ENCODE measurements at places on chromosomes 3 and 15.

DNA sequence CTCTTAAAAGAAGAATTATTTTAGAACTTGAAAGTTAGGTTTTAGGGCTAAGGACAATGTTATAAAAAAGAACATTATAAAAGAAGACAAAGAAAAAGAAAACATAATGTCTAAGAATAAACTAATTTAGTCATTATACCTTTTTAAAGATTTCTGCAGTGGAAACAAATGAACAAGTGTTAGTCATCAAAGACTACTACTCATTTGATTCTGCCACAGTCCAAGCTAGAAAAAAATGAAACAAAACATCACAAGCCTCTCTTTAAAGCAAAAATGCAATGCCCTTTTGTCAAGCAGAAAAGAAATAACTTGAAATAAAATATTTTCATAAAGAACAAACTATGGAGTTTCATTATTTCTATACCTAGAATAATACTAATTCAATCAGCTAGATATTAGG is 102.0 kb downstream of the TBC1D5 start:
- DNase-seq, result peak; percentile 36

GRCh38 chr3:188697127-188697526 is 474.6 kb upstream of the TPRG1 start:
- DNase-seq, result no peak

DNA sequence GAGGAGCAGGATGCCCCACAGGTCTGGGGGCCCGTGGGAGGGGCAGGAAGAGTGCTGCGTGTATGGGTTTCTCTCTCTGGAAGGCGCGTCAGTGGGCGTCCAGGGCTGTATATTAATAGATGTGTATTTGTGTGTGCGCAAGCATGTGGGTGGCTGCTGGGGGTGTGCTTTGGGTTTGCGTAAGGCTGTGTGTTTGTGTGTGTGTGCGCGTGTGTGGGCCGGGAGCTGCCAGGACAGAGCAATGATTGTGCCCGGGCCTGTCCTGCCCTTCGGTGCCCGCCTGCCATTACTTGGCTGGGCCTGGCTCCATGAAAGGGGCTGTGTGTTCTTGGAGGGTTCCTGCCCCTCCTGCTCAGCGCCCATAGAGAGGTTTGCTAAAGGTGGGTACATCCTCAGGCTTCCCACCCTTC is 16.3 kb downstream of the CSPG4 start:
- DNase-seq, result no peak

- no peak for DNase-seq
Observed at GRCh38 chr3:169382309-169382708, 281.2 kb downstream of the MECOM start.

DNA sequence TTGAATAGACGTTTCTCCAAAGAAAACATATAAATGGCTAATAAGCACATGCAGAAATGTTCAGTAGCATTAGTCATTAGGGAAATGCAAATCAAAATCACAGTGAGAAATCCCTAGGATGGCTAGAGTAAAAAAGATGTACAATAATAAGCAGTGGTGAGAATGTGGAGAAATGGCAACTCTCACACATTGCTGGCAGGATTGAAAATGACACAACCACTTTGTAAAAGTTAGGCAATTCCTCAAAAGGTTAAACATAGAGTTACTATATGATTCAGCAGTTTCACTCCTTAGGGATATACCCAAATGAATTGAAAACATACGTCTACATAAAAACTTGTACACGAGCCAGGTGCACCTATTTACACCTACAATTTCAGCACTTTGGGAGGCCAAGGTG is 108.7 kb downstream of the ITPR1 start:
- peak; percentile 60 for DNase-seq

GRCh38 chr3:167102071-167102470 is 278.0 kb downstream of the ZBBX start:
- no peak for DNase-seq

DNA sequence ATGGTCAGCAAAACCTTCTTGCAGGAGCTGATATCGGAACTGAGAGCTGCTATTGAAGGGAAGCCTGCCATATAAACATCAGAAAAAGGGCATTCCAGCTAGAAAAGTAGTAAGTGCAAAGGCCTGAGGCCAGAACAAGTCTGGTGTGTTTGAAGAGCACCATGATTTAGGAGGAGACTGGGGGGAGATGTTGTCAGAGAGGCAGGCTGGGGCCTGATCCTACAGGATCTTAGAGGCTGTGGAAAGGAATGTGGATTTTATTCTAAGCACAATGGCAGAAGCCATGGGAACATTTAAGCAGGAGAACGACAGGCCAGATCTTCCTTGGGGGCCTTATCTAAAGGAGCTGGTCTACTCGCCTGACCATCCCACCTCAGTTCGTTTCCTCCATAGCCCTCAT is 5.1 kb upstream of the MUC13 start:
- no peak for DNase-seq

GRCh38 chr15:83850015-83850414 is 196.1 kb downstream of the ADAMTSL3 start:
- no peak for DNase-seq

DNA sequence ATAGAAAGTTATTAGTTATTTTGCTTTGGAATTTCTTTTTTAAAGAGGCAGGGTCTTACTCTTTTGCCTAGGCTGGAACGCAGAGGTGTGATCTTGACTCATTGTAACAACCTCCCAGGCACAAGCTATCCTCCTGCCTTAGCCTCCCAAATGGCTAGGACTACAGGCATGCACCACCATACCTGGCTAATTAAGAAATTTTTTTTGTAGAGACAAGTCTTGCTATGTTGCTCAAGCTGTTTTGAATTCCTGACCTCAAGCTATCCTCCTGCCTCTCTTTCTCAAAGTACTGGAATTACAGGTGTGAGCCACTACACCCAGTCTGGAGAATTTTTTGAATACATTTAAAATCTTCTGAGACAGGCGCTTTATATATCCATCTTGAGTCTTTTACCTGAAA is 49.5 kb downstream of the IQGAP1 start:
- no peak for DNase-seq

GRCh38 chr3:99167071-99167470 is 265.6 kb upstream of the DCBLD2 start:
- no peak for DNase-seq

GRCh38 chr3:184366619-184367289 is 5.2 kb downstream of the POLR2H start:
- no peak for DNase-seq

GRCh38 chr15:45606841-45607240 is 19.7 kb downstream of the BLOC1S6 start:
- no peak for DNase-seq

DNA sequence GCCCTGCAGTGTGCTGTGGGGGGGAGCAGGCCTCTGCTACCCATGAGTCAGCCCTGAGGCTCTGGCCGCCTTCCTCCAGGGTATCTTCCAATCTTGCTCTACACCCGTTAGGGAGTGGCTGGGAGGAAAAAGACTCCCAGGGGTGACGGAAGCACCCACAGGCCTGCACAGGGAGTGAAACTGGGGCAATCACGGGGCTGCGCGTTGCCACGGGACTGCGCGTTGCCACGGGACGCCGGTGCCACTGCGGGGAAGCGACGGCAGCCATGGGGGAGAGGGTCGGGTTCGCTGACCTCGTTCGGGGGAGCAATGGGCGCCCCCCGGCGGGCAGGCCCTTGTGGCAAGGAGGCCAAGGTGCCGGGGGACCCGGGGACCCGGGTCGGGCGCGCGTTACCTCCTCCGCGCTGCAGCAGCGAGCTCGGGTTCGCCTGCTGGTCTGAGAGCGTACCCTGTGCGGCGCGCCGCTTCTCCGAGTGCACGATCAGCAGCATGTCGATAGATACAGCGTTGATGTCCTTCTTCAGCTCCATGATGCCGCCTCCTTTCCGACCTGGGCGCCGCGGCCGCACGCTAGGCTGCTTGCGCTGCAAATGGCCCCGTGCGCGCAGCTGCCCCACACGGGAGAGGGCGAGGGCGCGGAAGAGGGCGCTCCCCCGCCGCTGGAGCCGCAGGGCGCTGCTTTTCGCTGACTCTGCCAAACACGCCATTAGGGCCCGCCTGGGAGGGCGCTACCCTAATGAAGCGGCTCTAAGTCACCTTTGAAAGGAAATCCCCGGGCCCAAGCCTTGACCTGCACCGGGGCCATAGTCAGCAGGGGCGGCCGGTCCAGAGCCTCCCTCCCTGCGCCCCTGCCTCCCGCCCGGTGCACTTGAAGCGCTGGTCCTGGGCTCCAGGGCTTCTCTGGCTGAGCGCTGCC is at the start of gene KY:
Gene KY (minus strand): TSS at position 592 of the 916 bp plus-strand sequence. CDS start 62 bp downstream, at position 530.
- DNase-seq, result peak; percentile 21

DNA sequence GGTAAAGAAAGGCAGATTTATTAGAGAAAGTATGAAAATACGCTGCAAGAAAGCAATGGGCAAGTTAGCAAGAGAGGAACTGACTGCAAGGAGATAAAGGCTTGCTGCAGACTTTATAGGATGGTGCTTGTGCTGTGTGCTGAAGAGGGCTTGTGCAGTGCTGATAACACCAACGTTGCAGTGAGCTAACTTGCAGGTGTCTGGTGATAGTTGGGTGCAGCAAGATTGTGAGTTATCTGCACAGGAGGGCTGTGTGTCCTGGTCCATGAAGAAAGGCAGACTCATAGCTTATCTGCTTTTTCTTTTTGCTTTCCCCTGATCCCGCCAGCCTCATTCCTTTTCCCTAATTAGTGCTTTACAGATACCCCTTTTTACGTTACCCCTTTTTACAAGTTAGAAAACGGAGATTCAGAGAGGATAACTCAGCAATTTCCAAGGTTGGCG is 58.0 kb upstream of the ZNF148 start:
- DNase-seq, result no peak

DNA sequence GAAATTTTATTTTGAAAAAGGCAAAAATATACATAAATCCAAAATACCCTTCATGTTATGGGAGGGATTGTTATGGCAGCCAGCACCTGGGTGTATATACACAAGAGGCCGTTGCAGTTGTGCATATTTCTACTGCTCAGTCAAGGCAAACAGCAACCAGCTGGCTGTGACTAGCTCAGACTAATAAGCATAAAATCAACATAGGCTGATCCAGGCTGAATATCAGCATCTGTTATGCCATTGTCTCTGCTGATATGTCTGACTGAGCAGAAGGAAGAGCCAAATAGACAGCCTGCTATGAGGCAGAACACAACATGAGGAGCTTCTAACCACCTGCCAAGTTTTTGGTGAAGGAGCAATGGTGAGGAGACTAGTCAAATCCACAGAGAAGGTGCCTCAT is 457.5 kb upstream of the ALCAM start:
- peak; percentile 23 for DNase-seq

- DNase-seq, result no peak
Observed at GRCh38 chr3:107634099-107634489, 111.3 kb downstream of the BBX start.

- DNase-seq, result no peak
Observed at GRCh38 chr3:142628801-142629200, 32.6 kb downstream of the PLS1 start.

GRCh38 chr3:161838021-161838420 is 341.4 kb downstream of the OTOL1 start:
- no peak for DNase-seq

DNA sequence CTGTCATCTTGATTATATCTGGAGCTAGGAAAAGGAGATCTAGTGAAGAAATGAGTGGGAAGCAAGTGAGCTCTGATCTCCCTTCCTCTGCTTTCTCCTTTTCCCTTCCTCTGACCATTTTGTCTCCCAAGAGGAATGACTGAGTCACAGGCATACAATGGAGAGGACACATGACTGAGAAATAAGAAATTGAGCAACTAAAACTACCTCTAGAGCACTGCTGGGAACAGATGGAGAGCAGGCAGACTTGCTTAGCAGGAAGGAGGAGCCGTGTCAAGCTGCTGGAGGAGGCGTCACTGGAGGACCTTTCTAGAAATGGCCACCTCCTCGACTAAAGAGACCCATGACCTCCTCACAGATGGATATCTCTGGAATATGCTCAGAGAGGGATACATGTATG is 66.9 kb upstream of the MYO5C start:
- peak; percentile 54 for DNase-seq

GRCh38 chr15:99151156-99151555 is 46.3 kb downstream of the SYNM start:
- DNase-seq, result no peak

- peak; percentile 54 for DNase-seq
Observed at GRCh38 chr15:46442184-46442583, 807.4 kb downstream of the SQOR start.

DNA sequence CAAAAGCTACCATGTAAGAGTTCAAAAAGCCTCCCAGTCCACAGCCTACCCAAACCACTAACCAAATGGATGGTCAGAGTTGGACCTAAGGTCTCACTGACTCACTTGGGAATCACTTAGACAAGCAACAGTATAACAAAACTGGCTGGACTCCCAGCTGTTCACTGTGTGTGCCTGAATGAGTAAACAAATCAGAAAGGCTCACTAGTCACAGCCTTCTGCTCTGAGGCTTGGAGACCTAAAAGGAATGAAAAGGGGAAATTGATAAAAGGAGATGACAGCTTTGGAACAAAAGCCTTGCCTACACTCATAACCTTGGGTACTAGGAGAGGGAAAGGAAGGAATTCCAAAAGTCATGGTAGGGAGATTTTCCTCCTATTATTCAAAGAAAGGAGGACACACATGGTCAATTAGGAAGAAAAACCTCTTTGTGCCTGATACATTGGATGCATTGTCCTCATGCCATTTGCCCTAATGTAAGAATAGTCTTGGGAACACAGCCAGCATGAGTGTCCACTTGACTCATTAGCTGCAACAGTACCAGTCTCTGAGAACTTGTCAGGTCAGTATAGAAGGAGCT is 92.3 kb downstream of the FRMD5 start:
- DNase-seq, result peak; percentile 98

DNA sequence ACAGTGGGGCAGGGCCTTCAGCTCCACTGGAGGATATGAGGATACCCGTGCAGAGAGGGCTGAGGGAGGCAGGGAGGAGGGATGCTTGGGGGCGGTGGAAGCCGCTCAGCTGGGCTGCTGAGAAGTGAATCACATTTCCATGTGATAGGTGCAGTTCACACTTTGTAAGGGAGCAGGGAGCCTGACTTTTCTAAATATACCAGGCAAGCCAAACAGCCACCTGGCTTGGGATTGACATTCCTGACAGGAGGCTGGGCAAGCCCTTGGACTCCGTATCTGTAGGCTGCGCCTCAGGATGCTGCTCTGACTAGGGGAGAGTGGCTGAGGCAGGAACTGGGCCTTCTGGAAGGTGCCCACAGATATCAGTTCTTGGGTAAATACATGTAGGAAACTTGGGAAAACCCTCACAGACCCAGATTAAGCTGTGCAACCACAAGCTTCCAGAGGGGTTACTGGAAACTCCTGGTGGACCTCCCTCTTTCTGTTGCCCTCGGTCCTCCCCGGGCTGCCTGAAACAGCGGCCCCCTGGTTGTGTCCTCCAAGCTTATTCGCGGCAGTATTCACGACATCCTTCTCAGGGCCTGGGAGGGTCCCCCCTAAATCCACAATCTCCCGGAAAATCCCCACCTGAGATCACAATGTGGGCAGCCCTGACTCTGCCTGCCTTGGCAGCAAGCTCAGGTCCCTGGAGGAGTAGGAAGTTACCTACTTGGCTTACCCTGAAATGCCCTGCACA is 33.0 kb upstream of the ADCY5 start:
- no peak for DNase-seq

DNA sequence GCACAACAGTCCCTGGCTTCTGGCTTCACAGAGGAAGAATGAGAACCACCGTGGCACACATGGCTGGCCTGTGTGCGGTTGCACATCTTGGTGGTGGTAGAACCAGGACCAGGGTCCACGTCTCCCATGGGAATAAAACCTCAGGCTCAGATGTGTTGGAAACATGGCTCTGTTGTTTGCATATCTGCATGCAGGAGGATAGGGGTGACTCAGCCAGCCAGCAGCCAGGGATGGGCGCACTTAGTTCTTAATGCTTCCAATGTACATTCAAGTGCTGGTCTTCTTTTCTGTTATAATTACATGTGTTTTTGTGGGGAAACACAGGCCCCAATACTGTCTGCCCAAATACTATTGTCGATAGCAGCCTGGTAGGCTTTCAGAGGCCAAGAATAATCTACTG is 35.8 kb upstream of the BCL2L10 start:
- DNase-seq, result no peak

Measured in amniotic epithelial cell (primary cell).